ENCODE measurements at places on chromosomes 1 and 21.

- no peak for DNase-seq
Measured at GRCh38 chr1:228960705-228961104, 225.4 kb downstream of the RHOU start.

- DNase-seq = no peak
Measured at GRCh38 chr1:32345289-32345827, 9.3 kb upstream of the MARCKSL1 start.

GRCh38 chr1:31019401-31019800 is 46.1 kb downstream of the PUM1 start:
- no peak for DNase-seq

- no peak for DNase-seq
Measured at GRCh38 chr1:167412072-167412471, 106.3 kb downstream of the CD247 start.

GRCh38 chr1:37478890-37479254 is 4.5 kb downstream of the ZC3H12A start:
- DNase-seq = no peak

DNA sequence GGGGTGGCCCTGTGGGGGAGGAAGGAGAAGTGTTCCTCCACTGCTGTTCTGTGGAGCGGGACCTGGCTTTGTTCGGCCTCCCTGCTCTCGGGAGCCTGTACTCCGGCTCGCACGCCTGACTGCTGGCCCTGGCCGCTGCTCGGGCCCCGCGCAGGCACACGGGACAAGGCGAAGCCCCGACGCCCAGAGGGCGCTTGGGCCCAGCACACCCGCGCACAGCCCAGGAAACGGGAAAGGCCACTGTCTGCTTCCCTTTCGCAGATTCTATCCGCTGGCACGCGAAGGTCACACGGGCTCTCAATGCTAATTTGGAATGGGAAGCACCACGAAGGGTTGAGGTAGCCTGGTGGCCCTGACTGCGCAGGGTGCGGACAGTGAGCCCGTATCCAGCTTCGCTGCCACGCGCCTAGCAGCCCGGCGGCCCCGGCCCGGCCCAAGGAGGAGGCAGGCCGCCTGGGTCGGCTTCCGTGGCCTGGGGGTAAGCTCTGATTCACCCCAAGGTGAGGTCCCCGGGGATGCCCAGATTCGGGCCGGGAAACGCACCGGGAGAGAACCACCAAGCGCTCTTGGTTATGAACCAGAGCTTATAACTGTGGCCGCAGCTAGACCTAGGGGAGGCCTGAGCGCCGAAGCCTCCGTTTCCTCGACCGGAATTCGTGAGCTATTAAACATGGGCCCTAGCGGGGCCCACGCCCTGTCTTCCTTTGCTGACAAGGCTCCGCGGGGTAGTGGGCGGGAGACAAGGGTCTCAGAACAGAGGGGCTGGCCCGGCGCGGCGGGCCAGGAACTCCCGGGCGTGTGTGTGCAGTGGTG is 19.7 kb upstream of the TBX15 start:
- no peak for DNase-seq

DNA sequence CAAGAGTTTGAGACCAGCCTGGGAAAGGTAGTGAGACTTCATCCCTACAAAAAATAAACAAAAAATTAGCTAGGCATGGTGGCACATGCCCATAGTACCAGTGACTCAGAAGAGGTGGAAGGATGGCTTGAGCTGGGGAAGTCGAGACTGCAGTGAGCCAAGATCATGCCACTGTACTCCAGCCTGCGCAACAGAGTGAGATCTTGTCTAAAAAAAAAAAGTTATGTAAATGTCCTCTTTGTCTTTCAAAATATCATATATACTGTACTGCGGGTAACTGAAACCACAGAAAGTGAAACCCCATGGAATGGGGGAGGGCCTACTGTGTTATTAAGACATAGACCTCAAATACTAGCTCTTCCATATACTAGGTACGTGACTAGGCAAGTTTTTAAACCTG is 20.8 kb downstream of the ACADM start:
- no peak for DNase-seq

DNA sequence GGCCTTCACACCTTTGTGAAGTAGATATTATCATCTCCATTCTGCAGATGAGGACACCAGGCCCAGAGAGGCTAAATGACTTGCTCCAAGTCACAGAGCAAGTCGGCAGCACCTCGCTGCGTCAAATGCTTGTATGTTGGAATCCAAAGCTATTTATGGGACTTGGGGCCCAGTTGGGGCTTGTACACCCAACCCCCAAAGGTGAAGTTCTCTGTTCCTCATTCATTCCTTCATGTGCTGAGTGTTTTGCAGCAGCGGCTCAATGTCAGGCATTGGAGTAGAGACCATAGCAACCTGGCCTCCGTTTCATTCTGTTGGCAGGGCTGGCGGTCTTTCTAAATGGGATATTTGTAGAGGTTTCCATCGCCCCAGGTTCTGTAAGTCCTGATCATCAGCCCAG is 113.4 kb upstream of the SLC25A33 start:
- no peak for DNase-seq

GRCh38 chr1:4605158-4605557 is 49.3 kb upstream of the AJAP1 start:
- no peak for DNase-seq

GRCh38 chr1:8578132-8578877 is 239.1 kb downstream of the RERE start:
- no peak for DNase-seq

DNA sequence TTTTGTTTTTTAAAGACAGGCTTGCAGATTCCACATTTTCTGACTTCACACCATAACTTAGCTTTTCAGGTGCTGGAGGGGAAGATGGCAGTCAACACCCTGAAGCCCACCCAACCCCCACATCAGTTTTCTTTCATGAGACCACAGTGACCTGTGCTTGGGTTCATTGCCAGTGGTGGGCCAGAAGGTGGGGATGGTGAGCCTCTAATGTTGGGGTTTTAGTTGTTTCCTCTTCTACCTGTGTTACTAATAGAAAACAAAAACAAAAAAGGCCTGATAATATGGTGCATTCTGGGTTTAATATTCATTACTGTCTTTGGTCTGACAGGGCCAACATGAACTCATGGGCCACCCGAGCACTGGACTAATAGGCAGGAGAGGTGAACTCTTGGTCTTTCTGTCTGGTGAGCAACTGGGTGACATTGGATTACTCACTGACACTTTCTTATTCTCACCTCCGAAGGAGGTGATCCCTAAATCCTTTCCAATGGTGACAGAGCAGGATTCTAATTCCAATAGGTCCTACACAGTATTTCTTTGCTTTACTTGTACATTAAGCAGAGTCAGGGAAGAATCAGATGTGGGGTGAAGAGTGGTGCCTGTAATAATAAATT is 132.8 kb downstream of the CLIC6 start:
- DNase-seq = no peak

GRCh38 chr1:119374208-119374874 is 5.8 kb downstream of the HAO2 start:
- DNase-seq = no peak

- DNase-seq = no peak
Measured at GRCh38 chr1:159867664-159868026, 5.2 kb upstream of the VSIG8 start.

GRCh38 chr1:46532498-46533178 is 18.8 kb downstream of the KNCN start:
- peak; percentile 32 for DNase-seq

GRCh38 chr1:169741666-169742394 is 8.0 kb upstream of the SELE start:
- DNase-seq = no peak

GRCh38 chr1:229114850-229115365 is 156.0 kb upstream of the RAB4A start:
- DNase-seq = no peak

GRCh38 chr1:12215118-12215961 is 14.5 kb upstream of the VPS13D start:
- no peak for DNase-seq

- DNase-seq = no peak
Measured at GRCh38 chr1:154765970-154766369, 104.1 kb downstream of the KCNN3 start.

DNA sequence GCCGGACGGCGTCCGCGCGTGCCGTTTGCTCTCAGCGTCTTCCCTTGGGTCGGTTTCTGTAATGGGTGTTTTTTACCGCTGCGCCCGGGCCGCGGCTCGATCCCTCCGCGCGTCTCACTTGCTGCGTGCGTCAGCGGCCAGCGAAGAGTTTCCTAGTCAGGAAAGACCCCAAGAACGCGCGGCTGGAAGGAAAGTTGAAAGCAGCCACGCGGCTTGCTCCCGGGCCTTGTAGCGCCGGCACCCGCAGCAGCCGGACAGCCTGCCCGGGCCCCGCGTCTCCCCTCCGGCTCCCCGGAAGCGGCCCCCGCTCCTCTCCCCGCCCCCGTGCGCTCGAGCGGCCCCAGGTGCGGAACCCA is 159.8 kb downstream of the RUNX1 start:
- no peak for DNase-seq

- no peak for DNase-seq
Measured at GRCh38 chr1:82154219-82154970, 353.7 kb downstream of the ADGRL2 start.

DNA sequence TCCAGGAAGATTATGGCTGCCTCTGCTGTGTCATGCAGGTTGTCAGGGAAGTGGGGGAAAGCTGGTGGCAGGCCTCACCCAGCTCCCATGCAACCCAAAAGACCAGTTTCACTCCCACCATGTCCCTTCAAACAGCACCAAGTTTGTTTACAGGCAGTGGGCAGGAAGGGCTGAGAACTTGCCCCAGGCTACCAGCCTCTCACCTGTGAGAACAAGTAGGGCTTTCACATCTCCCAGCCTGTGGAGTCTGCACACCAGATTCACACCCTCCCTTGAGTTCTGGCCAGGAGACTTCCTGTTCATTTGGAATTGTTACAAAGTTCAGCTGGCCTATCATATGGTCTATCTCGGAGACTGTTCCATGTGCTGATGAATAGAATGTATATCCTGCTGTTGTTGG is 27.8 kb downstream of the RPAP2 start:
- no peak for DNase-seq

GRCh38 chr1:64653466-64653865 is 91.4 kb upstream of the RAVER2 start:
- no peak for DNase-seq

GRCh38 chr1:62962901-62963776 is 179.2 kb downstream of the ATG4C start:
- no peak for DNase-seq

- DNase-seq = no peak
Measured at GRCh38 chr1:17187051-17187450, 17.9 kb upstream of the PADI1 start.

DNA sequence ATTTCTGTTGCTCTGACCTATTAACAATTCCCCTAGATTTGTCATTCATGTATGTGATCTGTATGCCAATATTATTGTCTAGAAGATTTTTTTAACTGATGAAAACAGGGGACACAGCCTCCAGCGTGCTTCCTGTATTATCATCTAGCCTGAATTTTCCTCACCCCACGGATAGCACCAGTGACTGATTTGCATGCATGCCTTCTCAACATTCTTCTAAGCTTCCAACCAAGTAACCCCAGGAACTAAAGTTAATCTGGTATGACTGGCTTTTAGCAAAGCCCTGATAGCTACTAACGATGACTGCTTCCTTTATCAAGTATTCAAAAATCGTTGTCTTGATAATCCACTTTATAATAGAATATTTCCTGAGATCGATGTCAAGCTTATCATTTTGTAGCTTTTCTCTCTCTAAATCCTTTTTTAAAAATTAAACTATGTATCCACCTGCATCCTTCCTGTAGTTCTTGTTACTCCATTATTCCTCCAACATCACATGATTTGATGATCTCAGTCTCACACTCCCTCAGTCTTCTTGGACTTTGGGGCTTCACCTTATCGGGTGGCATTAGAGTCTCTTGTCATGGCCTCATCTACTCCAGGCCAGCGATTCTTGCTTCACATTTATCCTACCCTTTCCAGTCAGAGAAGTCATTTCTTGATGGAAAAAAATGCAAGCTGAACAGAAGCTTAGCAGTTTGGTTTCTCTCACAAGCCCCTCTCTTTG is 19.0 kb downstream of the BCAR3 start:
- DNase-seq = no peak

- DNase-seq = no peak
Measured at GRCh38 chr1:113416496-113416895, 26.2 kb downstream of the MAGI3 start.

- DNase-seq = no peak
Measured at GRCh38 chr1:25583519-25584370, 32.8 kb upstream of the MAN1C1 start.

GRCh38 chr1:4664095-4664494 is 9.7 kb downstream of the AJAP1 start:
- DNase-seq = no peak

- DNase-seq = no peak
Measured at GRCh38 chr1:236685917-236686814, at the start of gene ACTN2. Gene ACTN2 (plus strand): TSS chr1:236686499. CDS start chr1:236686674, 175 bp downstream.

- no peak for DNase-seq
Measured at GRCh38 chr1:9251501-9251900, 16.9 kb downstream of the H6PD start.

- no peak for DNase-seq
Measured at GRCh38 chr1:221845650-221846371, 103.9 kb upstream of the DUSP10 start.

DNA sequence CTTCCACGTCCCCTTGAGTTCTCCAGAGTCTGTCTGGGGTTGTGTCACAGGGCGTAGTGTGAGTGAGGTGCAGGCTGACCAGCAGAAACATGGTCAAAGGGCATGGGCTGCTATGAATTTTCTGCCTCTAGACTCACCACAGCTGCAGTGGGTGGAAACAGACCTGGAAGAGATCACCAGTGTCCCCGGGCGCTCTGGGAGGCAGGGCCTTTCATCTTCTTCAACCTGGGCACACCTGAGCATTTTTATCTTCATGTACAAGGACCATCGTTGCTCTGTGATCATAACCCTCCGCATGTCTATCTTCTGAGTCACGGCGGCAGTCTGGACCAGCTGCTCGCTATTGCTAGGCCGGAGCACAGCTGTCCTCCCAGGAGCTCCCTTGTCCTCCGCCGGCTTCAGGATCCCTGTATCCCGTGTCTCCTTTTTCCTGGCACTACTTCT is 29.6 kb downstream of the DEGS1 start:
- no peak for DNase-seq

DNA sequence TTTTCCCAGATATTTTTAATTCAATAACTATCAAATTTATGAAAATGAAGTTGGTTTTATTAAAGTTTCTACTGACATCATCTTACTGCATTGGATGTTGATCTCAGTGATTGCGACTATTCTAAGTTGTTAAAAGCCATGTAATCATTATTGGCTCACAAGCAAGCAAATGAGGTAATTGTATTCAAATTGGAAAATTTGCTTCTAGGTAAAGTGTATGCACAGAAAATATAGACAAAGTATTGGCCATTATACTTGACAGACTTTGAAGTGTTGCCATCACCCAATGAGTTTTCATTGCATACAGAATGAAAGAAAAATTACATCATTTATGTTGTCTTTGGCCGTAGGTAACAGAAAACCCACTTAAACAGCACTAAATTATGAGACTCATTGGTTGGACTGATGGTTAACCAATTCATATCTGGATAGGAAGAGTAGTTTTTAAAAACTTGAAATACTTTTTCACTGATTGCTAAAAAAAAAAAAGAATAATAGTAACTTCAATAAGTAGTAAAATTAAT is 299.2 kb downstream of the USP25 start:
- DNase-seq = no peak

All from activated CD4-positive, CD25-positive, alpha-beta regulatory T cell treated with anti-CD3 and anti-CD28 coated beads, Interleukin-2, amount 50 U/mL, for 16 hours (primary cell).